Cardiac muscle cell (in vitro differentiated cells and primary cell): ENCODE measurements at places on chromosomes 3 and 15. TPM values are rescaled to one million over a fixed set of nuclear protein-coding genes. Genes with fewer than 3 reads are reported as not detected.

Gene KY
- 0.35 and 1.1 TPM in 2 replicates for polyA plus RNA-seq

Gene DOCK3
- polyA plus RNA-seq, result 0.56 and 0.94 TPM in 2 replicates

Gene HYKK
- polyA plus RNA-seq, result 3.7 and 6.4 TPM in 2 replicates

DNA sequence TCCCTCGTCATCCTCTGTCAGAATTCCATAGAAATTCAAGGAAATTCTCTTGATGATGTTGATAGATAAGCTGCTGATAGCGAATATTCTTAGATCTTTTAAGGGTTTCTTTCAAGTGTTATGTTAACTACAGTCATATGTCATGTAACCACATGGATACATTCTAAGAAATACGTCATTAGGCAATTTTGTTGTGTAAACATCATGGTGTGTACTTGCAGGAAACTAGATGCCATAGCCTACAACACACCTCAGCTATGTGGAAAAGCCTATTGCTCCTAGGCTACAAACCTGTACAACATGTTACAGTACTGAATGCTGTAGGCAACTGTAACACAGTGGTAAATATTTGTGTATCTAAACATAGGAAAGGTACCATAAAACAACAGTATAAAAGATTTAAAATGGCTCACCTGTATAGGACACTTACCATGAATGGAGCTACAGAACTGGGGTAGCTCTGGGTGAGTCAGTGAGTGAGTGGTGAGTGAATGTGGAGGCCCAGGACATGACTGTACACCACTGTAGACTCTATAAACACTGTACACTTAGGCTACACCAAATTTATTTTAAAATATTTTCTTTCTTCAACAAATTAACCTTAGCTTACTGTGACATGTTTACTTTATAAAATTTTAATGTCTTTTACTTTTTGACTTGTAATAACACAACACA lies 34.6 kb downstream of the GLDN start:
- peaks cover 15% of the 10 kb centered on the region for H3K4me1 ChIP-seq
- no peaks in the 10 kb centered on the region for H3K27me3 ChIP-seq
- no peak overlapping the region for H3K4me3 ChIP-seq
- H3K27ac ChIP-seq, result no peak overlapping the region

- H3K27me3 ChIP-seq, result no peaks in the 10 kb centered on the region
- no peak overlapping the region for H3K4me3 ChIP-seq
- H3K27ac ChIP-seq, result peak overlapping the region; percentile 31
These were observed 516.5 kb downstream of the NLGN1 start for GRCh38 chr3:173913974-173914421.

Gene IQCF5
- 0.99 TPM in 1 of 2 replicates, not detected in the other for polyA plus RNA-seq

- no peaks in the 10 kb centered on the region for H3K27me3 ChIP-seq
- H3K27ac ChIP-seq, result peak overlapping the region; percentile 35
- H3K36me3 ChIP-seq, result no peaks in the 10 kb centered on the region
These were observed 87.0 kb downstream of the GMPS start for GRCh38 chr3:155957412-155957880.

Gene PTPRG
- 15.2 and 19.0 TPM in 2 replicates for polyA plus RNA-seq

- no peak overlapping the region for H3K27ac ChIP-seq
- no peaks in the 10 kb centered on the region for H3K4me1 ChIP-seq
- H3K27me3 ChIP-seq, result no peaks in the 10 kb centered on the region
- no peak overlapping the region for H3K4me3 ChIP-seq
These were observed 819.9 kb upstream of the DPPA4 start for GRCh38 chr3:110157221-110157620.

Gene NAALADL2
- polyA plus RNA-seq, result 2.3 and 2.4 TPM in 2 replicates

GRCh38 chr15:48112242-48112641 lies 8.5 kb upstream of the SLC24A5 start:
- no peak overlapping the region for H3K4me3 ChIP-seq
- H3K4me1 ChIP-seq, result no peaks in the 10 kb centered on the region
- H3K27me3 ChIP-seq, result peaks cover 3% of the 10 kb centered on the region
- DNase-seq, result peak; percentile 60

DNA sequence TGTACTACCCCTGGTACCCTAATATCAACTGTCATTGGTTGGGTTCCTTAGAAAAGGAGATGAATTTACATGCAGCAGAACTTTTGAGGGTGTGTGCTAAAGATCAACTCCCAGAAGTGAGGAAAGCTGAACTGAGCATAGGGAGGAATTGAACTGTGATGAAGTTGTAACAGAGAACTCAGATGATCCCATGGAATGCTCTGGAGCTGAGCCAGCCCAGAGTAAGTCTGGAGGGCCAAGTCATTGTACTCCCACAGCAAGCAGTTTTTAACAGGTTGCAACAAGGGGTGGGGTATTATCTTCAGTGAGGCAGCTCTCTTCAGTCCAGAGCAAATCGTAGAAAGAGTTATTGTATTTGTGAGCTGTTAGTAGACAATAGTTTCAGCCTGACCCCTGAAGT lies 572.3 kb downstream of the PYDC2 start:
- no peak overlapping the region for H3K27ac ChIP-seq
- H3K4me3 ChIP-seq, result no peak overlapping the region
- no peaks in the 10 kb centered on the region for H3K27me3 ChIP-seq
- H3K4me1 ChIP-seq, result no peaks in the 10 kb centered on the region
- H3K36me3 ChIP-seq, result no peaks in the 10 kb centered on the region
- DNase-seq, result no peak

DNA sequence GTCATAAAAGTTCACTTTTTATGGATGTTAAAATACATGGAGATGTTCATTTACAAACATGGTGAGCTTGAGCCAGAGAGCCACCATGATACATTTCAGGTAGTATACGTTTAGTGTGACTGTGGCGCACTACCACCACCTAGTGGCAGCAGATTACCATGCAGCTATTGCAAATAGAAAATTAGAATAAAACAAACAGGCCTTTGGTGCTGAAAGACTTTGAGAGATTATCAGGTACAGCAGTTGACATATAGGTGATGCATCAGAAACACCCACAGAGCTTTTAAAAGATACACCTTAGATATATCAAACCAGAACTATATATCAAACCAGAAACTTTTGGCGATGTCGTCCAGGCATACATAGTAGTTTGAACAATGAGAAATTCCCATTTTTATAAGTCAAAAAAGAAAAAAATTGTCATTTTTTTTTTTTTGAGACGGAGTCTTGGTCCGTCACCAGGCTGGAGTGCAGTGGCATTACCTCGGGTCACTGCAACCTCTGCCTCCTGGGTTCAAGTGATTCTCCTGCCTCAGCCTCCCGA lies 42.0 kb upstream of the ICE2 start:
- H3K4me3 ChIP-seq, result no peak overlapping the region
- DNase-seq, result peak; percentile 72
- no peaks in the 10 kb centered on the region for H3K27me3 ChIP-seq
- no peaks in the 10 kb centered on the region for H3K36me3 ChIP-seq
- peaks cover 4% of the 10 kb centered on the region for H3K4me1 ChIP-seq

Gene GPR176
- 1.4 and 5.9 TPM in 2 replicates for polyA plus RNA-seq

- no peak overlapping the region for H3K27ac ChIP-seq
- peak; percentile 73 for DNase-seq
- no peak overlapping the region for H3K4me3 ChIP-seq
- no peaks in the 10 kb centered on the region for H3K4me1 ChIP-seq
- H3K36me3 ChIP-seq, result no peaks in the 10 kb centered on the region
- H3K27me3 ChIP-seq, result no peaks in the 10 kb centered on the region
These were observed 82.3 kb upstream of the OXTR start for GRCh38 chr3:8851703-8852102.

- H3K36me3 ChIP-seq, result no peaks in the 10 kb centered on the region
- no peak overlapping the region for H3K27ac ChIP-seq
- H3K4me3 ChIP-seq, result no peak overlapping the region
- no peaks in the 10 kb centered on the region for H3K4me1 ChIP-seq
These were observed 172.3 kb upstream of the TSC22D2 start for GRCh38 chr3:150235799-150236198.

Gene NANOGP8
- polyA plus RNA-seq, result 0.25 TPM in 1 of 2 replicates, not detected in the other

DNA sequence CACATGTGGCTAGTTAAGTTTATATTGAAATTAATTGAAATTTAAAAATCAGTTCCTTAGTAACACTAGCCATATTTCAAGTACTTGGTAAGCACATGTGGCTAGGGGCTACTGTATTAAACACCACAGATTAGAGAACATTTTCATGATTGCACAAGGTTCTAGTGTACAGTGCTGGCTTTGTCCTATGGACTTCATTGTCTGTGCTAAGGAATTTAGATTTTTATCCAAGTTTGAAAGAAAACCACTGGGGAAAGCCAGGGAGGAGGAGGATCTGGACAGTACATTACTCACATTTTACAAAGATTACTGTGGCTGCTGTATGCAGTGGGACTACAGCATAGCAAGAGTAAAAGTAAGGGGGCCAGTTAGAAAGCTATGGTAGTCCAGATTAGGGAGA lies 13.9 kb downstream of the STAC start:
- no peak overlapping the region for H3K4me3 ChIP-seq
- no peak overlapping the region for H3K27ac ChIP-seq
- H3K36me3 ChIP-seq, result no peaks in the 10 kb centered on the region
- peaks cover 6% of the 10 kb centered on the region for H3K4me1 ChIP-seq

- H3K27ac ChIP-seq, result no peak overlapping the region
- peaks cover 31% of the 10 kb centered on the region for H3K36me3 ChIP-seq
- no peak overlapping the region for H3K4me3 ChIP-seq
- DNase-seq, result peak; percentile 82
- no peaks in the 10 kb centered on the region for H3K27me3 ChIP-seq
- peaks cover 9% of the 10 kb centered on the region for H3K4me1 ChIP-seq
These were observed 41.6 kb downstream of the KLHL18 start for GRCh38 chr3:47324278-47324865.
